ENCODE measurements at places on chromosomes 6 and 20.
A peak's percentile ranks its signal among the peaks of the same experiment; 100 is the strongest.

- DNase-seq: no peak
Measured at GRCh38 chr6:127690092-127690491, 113.1 kb downstream of the C6orf58 start.

DNA sequence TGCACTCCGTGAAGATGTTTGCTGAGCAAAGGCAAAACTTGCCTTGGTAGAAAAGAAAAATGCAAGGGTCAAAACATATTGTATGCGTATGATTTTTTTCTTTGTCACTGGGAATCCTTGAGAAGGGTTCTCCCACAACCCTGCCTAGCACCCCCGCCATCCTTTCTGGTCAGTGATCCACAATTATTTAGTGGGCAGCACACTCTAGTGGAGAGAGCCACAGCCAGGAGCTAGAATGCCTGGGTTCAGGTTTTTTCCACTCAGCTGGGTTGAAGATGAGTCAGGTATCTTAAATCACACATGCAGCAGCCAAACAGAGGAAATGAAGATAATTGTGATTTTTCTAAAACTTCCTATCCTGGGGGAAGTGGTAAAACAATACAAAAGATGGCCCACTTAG lies 243.1 kb downstream of the PKHD1 start:
- DNase-seq: no peak

DNA sequence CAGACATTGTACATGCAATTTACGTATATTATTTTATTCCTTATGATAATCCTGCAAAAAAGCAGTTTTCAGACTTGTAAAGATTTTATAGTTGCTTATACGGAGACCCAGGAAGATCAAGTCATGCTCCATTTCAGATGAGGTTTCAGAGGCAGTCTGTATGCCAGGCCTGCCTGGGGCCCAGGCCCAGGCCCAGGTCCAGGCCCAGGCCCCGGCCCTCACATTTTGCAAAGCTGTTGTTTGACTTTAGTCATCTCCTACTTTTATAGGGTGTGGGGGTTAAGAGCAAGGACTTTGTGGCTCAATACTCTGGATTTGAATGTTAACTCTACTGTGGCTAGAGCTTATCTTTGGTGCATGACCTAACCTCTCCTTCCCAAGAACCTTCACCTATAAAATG lies 217.9 kb downstream of the SAMD5 start:
- no peak for DNase-seq

DNA sequence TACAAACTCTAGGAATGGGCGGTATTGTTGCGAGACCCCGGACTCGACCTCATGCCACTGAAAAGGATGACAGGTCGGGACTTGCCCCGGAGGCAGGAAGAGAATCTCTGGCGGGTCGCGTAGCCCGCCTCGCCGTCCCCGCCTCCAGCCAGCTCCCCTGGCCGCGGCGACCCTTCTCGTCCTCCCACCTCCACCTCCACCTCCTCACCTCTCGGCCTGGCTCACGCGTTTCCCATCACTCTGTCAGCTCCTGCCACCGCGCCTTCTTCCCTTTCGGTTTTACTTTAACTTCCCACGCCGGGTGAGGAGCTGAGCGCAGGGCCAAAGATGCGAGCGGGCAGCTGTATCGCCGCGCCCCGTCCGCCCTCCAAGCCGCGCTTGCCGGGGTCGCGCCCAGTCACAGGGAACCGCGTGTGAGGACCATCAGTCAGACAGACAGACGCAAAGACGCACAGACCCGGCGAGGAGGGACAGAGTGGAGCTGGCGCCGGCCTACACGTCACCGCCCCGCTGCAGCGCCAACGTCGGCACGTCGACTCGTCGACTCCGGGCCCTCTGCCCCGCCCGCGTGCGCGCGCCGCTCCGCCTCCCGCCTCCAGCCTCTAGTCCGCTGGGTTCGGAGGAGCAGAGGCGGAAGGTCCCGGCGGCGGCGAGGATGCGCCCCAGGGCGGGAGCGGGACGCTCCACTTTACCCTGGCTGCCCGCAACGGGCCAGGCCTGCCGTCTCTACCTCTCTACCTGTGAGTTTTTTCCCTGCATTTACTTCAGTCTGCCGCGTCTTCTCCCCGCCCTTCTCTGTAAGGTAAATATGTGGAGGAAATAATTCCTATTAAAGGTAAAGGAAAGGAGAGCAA lies at the start of gene ASCC3:
TSS of gene ASCC3 (minus strand) at position 477 of the 854 bp plus-strand sequence. CDS start 13,332 bp downstream, outside the sequence.
- DNase-seq: peak; percentile 53

GRCh38 chr6:146300521-146300920 lies 243.1 kb upstream of the RAB32 start:
- DNase-seq: no peak

DNA sequence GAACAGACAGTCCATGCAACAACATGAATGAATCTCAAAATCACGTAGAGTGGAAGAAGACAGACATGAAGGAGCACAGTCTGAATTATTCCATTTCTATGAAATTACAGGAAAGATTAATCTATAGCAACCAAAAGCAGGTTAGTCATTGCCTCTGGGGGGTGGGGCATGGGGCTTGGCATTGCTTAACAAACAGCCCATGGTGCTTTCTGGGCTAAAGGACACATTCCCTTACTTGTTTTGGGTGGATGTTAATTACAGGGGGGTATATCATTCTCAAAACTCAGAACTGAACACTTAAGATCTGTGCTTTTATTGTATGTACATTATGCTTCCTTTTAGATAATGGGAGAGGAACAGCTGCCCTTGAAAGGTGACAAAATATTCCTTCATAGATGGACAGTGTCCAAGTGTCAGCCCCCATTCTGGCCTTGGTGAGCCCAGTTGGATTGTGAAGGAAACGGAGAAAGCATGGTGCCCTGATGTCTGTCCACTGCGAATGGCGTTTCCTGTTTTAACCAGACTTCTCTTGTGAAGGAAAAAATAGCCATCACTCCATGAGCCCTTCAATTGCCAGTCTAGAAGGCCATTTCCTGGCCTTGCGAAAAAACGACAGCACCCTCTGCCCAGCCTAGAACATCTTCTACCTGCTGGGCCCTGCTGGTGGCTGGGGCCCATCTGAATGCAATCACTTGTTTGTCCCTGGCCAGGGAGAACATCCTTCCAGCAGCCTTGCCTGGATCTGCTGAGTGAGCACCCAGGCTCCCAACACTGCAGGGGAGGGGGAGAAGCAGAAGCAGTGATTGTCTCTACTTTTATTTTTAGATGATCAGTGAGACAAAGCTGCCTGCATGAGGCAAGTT lies 179.7 kb downstream of the BCAS1 start:
- no peak for DNase-seq

DNA sequence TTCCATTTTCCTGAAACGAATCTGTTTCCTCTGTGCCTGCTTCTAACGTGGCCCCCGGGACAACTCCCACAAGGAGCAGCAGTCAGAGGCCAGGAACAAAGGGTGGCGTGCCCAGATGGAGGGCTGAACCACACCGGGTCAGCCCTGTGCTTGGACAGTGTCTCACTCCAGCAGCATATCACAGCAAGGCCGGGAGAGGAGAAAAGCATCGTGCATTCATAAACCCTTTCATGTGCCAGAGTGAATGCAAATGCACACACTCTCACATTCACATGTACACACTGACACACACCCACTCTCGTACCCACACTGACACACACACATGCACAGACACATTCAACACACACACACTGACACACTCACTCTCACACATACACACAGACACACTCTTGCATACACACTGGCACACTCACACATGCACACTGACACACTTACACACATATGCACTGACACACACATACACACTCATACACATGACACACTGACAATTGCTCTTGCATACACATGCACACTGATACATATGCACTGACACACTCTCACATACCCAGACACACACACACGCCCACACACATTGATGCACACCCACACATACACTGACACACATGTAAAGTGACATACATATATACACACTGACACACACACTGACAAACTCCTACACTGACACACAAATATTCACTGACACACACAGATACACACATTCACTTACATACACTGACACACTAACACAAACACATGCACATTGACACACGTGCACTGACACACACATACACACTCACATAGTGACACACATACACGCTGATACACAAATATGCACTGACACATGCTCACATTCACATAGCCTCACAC lies 237.0 kb downstream of the LRFN2 start:
- no peak for DNase-seq

- no peak for DNase-seq
Measured at GRCh38 chr6:73452107-73452461, at the start of gene CGAS. Gene CGAS (minus strand): TSS chr6:73452297. CDS start chr6:73452181, 116 bp downstream.

DNA sequence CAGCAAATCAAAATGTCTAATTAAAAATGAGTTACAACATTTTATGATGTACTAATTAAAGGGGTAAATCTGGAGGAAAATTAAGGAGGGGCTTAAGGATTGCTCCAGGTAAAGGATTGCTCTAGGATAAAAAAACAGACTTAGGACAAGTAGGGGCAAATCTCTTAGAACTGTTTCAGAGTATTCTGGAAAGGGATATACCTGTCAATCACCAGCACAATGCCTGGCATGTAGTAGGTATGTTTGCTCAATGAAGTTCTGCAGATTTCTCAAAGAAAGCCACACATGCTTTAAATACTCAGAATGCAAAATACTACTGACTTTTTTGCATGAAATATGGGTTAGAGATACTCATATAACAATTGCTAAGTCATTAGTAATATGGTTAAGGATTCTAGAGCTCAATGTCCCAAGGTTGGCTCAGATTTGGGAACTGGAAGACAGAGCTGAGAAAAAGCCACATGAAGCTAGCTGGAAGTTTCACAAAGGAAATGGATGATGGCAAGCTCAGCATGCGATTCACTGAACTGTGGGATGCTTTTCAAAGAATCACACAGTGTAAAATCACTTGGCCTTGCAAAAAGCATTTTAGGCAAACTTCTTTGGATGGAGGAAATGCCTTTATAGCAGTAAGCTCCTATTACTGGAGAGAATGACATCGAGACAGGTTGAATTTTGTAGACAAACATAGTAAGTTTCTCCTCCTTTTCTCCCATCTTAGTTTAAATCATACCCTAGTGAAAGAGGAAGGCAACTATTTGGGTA lies 72.8 kb downstream of the MAP3K5 start:
- no peak for DNase-seq

DNA sequence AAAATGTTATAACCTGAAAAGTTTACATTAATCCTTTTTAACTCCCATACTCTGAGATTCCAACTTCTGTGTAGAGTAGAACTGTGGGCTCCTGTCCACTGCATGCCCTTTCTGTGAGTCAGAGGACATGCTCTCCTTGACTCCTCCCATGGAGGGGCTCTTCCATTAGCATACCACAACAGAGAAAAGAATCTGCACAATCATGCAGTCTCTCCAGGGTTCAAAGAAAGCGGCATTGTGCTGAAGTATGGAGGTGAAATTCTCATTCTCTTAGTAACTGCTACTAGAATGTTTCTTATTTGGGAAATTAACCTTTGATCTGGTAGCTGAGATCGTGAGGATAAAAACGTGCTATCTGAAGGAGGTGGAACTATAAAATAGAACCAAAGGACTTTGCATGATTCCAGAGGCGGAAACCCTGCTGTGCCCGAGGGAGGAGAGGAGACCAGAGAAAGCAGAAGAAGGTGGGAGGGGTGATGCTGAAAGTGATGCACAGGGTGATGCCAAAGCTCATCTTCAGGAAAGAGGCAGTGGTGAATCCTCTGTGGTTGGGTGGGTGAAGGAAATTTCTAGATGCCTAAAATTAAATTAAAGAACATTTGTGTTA lies 202.2 kb upstream of the PCSK2 start:
- no peak for DNase-seq

GRCh38 chr6:18025596-18025995 lies 38.2 kb upstream of the KIF13A start:
- DNase-seq: no peak

GRCh38 chr6:142760152-142760551 lies 184.8 kb downstream of the HIVEP2 start:
- DNase-seq: no peak

GRCh38 chr6:158322724-158323560 lies 10.7 kb downstream of the TULP4 start:
- DNase-seq: no peak

- DNase-seq: no peak
Measured at GRCh38 chr20:23125625-23126191, 39.6 kb upstream of the CD93 start.

GRCh38 chr20:31568041-31568731 lies 36.9 kb upstream of the ID1 start:
- DNase-seq: no peak

DNA sequence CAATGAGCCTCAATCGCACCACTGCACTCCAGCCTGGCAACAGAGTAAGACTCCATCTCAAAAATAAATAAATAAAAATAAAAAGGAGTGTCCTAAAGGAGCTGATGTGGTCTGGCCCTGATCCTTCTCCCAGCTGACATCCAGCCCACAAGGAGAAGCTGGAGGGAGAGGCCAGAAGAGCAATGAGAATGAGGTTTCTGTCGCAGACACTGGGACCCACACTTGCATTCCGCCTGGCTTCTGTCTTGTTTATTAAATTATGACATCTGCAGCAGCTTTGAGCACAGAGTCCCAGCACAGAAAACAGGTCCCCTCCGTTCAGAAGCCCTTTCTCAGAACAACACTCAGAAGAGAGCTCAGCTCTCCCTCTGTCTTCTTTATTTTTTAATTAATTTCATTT lies 10.3 kb upstream of the E2F1 start:
- no peak for DNase-seq
